ENCODE measurements at places on chromosomes 1 and 21. TPM values are rescaled to one million over a fixed set of nuclear protein-coding genes. Genes with fewer than 3 reads are reported as not detected.

The PTGFR gene
- 17.2 TPM for total RNA-seq

The EXO1 gene
- total RNA-seq, result 4.2 TPM

The KCNE2 gene
- total RNA-seq, result 1.6 TPM

The TTC22 gene
- not detected for total RNA-seq

The S100A7 gene
- total RNA-seq, result not detected

The IER5 gene
- 11.0 TPM for total RNA-seq

The PRAMEF8 gene
- not detected for total RNA-seq

The OR2AK2 gene
- not detected for total RNA-seq

Data from skeletal muscle tissue (tissue), 5 donors.